ENCODE measurements at places on chromosomes 7 and 10.

GRCh38 chr7:99790407-99790806 is 6.4 kb upstream of the CYP3A4 start:
- no peak for DNase-seq

DNA sequence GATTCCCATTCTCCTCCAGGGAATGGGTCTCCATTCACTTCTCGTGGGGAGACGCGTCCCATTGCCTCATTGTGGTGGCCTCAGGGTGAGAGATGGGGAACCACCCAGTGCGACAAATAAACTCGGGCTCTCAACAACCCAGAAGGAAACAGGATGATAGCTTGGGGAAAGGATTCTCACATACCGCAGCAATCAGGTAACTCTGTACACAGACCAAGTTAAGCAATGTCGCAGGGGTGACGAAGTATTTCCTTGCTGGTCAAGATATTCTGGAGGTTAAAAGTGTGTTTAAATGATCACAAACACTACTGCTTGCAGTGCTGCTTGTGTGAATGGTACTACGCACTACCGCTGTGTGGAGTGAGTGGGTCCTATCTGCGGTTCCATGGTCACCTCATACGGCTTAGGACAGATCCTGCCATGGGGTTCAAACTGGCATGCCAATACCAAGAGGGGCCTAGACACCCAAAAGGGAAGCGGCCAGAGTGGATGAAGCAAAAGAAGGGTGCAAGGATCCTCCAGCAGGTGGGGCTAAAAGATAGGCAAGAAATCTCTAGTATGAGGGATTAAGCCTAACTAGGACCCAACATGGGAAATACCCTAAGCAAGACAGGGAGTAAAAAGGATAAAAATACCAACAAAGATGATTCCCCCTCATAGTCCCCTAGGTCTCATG is 143.8 kb upstream of the TMEM106B start:
- DNase-seq = peak; percentile 45

- no peak for DNase-seq
Observed at GRCh38 chr7:127683776-127684681, 32.0 kb downstream of the SND1 start.

GRCh38 chr7:77553123-77553522 is 16.0 kb downstream of the PTPN12 start:
- no peak for DNase-seq

DNA sequence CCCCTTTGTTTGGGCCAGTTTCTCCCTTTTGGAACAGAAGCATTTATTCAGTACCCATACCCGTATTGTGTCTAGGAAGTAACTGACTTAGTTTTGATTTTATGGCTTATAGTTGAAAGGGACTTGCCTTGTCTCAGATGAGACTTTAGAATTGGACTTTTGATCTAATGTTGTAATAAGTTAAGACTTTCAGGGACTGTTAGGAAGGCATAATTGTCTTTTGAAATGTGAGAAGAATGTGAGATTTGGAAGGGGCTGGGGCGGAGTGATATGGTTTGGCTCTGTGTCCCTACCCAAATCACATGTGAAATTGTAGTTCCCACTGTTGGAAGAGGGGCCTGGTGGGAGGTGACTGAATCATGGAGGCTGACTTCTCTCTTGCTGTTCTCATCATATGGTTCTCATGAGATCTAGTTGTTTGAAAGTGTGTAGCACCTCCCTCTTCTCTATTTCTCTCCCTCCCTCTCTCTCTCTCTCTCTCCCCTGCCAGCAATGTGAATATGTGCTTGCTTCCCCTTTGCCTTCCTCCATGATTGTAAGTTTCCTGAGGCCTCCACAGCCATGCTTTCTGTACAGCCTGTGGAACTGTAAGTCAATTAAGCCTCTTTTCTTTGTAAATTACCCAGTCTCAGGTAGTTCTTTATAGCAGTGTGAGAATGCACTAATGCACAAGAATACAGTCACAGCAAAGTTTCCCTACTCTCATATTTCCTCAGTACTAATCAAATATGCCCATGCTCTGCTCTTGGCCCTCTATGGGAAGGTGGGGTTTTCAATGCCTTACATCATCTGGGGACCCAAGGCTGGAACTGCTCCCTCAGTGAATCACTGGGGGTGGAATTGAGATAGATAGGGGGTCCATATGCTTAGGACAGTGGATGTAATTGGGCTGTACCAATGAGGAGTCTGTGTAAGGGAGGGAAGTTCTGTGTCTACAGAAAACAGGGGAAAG is 17.2 kb upstream of the AKR1C1 start:
- DNase-seq = no peak

DNA sequence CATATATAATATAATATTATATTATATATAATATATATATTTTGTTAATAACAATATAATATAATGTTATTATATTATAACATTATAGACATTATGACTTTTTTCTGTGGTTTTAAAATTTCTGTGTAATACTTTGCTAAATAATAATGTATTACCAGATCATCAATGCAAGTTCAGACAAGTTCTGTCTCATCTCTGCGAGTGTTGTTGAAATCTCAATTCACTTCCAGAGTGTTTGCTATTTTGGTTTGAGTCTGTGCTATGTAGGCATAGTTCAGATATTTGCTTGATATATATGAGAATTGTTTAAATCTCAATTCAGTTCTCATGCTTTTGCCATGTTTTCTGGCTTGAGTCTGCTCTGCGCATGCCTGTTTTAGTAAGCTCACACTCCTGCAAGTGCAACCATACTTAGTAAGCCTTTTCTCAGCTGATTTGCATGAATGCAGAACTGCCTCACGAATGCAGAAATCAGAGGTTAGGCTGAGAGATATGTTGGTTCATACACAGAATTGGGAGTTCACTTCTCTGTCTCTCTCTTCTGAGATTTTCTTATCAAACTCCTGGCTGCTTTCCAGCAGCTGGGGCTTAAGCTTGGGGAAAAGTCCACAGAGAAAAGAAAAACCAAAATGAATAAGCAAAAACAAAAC is 830.2 kb upstream of the SORCS1 start:
- DNase-seq = no peak

DNA sequence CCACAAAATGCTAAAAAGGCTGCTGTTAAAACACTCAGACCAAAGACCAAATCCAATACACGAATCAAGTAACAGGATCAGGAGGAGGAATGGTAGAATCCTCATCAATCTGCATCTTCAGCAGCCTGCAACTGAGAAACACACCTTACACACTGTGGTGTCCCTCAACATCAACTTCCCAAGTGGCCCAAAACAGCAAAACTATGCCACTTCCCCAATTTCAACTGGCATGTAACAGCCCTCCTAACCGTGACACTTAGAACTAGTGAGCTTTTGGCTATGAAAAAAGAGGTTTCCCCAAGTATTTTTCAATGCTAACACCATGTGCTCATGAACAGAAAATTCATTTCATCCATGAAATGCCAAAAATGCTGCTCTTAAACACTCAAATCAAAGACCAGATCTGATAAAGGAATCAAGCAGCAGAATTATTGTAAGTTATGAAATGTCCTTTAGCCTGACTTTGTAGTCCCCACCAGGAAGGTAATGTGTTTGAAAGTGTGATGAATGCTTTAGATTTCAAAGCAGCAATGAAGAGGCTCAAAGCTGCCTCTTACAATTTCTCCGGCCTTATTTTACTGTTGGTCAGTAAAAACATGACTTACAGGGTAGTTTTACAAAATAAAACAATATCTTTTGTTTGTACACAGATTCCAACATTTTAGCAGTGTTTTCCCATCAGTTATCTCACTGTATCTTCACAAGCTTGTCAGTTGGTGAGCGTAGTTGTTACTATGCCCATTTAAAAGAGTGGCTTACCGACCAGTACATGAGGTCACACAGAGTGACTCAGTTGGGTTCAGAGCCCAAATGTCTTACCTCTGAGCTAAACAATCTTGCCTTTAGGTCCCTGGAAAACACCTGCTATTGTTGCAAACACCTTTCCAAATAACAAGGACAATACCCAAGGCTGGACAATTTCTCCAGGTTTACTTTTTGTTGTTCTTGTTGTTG is 65.7 kb upstream of the ASAH2 start:
- no peak for DNase-seq

- DNase-seq = no peak
Observed at GRCh38 chr10:11437391-11438142, 173.9 kb downstream of the USP6NL start.

- DNase-seq = no peak
Observed at GRCh38 chr10:60731134-60731885, 47.0 kb upstream of the CDK1 start.

GRCh38 chr10:30999070-30999712 is 32.5 kb downstream of the ZNF438 start:
- no peak for DNase-seq

- DNase-seq = no peak
Observed at GRCh38 chr7:74625446-74625845, 32.1 kb upstream of the GTF2I start.

DNA sequence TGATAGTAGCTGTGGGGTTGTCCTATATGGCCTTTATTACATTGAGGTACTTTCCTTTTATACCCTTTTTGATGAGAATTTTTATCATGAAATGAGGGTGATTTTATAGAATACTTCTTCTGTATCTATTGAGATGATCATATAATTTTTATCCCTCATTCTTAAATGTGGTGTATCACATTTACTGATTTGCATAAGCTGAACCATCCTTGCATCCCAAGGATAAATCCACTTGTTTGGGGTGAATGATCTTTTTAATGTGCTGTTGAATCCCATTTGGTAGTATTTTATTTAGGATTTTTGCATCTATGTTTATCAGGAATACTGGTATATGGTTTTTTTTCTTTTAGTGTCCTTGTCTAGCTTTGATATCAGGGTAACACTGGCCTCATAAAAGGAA is 84.5 kb upstream of the IL6 start:
- no peak for DNase-seq

GRCh38 chr7:54015251-54015650 is 526.9 kb upstream of the VSTM2A start:
- no peak for DNase-seq

DNA sequence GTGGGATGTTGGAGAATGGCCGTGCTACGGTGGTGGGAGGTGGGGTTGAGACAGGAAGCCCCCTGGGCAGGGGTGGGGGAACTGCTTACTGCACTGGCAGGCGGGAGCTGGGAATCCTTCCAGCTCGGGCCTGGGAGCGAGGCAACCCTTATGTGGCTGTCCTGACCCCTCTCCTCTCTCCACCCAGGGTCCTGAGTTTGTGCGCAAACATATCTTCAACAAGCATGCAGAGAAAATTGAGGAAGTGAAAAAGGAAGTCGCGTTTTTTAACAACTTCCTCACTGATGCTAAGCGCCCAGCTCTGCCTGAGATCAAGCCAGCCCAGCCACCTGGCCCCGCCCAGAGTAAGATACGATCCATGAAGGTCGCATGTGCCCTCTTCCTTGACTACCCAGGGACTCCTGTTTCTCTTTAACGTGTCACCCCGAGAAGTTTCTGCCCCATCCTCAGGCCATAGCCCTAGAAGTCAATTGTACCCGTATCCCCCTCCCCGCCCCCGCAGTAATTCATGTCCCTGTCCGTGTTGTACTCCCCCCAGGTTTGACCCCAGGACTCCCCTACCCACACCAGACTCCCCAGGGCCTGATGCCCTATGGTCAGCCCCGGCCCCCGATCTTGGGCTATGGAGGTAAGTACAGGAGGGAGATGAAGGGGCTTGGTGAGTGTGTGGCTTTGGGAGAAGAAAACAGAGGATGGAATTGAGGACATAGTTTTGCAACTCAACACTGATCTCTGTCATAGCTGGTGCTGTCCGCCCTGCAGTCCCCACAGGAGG is 1.8 kb downstream of the UFSP1 start:
- DNase-seq = no peak

GRCh38 chr7:13028825-13029099 is 341.3 kb downstream of the ARL4A start:
- no peak for DNase-seq

GRCh38 chr10:97571622-97572021 is 957 bp upstream of the ANKRD2 start:
- DNase-seq = no peak

DNA sequence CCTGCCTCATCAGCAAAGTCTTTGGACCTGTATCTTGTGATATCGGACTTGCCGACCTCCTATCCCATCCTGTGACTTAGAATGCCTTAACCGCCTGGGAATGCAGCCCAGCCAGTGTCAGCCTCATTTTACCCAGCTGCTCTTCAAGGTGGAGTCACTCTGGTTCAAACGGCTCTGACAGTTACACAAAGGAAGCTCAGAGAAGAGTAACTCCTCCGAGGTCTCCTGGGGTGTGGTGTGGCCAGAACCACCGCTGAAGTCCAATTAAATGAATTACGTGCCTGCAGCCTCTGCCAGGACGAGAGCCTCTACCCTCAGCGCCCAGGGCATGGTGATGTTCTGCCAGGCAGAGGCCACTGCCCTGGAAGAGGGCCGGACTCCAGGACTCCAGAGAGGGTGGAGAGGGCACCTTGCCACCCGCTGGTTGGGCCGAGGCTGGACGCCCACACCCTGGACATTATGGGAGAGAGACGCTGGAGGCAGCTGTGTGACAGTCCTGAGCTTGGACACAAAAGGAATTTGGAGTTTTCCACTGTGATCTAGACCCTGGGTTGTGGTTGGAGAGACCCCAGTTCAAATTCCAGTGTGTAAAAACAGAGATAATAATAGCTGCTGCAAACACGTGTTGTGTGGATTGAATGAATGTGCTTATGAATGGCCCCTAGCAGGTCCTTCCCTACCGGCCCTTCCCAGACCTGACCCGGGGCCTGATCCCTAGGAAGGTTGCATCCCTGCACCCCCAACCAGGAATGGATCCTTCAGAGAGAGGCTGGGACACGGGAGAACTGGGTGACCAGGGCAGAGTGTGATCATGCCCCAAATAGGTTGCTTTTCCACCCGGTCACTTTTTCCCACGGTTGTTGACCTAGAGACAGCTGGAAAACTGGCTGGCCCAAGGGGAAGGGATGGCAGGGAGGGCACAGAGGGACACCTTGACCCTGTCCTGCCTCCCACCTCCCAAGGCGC is 37.8 kb upstream of the FZD9 start:
- no peak for DNase-seq

DNA sequence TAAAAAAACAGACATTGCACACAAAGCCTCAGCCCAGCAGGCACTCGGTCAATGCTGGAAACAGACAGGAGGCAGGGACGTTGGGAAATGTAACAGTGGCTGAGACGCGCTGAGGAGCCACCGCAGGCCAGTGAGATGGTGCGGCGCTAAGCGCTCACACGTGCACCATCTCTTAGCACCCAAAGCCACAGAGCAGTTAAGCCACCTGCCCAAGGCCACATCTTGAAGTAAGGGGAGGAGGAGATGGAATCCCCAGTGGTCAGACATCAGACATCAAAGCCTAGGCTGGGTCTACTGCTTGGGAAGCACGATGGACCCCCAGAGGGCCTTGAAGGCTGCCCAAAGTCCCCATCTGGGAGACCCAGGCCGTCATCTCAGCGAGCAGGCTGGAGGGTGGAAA is 15.6 kb downstream of the LAT2 start:
- DNase-seq = no peak

DNA sequence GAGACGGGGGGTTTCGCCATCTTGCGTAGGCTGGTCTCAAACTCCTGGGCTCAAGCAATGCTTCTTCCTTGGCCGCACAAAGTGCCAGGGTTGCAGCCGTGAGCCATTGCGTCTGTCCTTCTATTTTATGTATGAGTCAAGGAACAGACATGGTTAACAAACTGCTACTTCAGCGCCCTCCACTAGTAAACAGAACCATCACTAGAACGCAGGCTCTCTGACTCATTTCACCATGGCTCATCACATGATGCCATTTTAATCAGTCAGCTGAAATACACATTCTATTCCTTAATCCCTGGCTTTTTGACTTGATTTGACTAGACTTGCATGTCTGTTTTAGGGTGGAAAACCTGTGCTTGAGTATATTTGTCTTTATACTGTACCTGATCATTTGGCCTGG is 41.3 kb downstream of the CELF2 start:
- DNase-seq = no peak

- no peak for DNase-seq
Observed at GRCh38 chr10:131944976-131945695, 36.6 kb downstream of the BNIP3 start.
